Motor neuron (in vitro differentiated cells): ENCODE measurements at places on chromosomes 12 and 14.

DNA sequence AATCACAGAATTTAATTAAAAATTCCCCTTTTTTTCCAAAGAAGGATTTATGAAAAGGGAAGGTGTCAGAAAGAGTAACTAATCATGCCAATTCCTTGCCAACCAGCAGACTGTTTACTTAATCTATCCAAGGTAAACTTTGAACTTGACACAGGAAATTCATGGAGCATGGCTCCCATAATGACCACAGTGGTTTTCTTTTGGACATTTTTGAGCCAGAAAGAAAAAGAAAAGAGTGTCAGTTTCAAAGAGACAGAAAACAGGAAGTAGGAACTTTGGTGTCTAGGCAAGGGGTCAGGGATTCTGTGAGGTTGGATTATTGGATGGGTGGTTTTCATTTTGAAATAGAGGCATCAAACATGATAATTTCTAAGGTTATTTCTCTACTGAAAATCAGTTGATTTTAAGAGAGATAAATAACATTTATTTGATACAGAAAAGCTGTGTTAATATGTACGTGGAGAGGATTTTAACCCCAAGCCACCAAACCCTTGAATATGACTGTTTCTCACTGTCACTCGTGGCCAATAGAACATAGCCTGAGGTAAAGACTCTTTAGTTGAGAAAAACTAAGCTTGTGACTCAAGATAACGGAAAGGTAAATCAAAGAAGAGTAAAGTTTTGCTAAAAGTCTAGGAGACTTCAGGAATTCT is 196.1 kb downstream of the TTC6 start:
- ATAC-seq: no peak

DNA sequence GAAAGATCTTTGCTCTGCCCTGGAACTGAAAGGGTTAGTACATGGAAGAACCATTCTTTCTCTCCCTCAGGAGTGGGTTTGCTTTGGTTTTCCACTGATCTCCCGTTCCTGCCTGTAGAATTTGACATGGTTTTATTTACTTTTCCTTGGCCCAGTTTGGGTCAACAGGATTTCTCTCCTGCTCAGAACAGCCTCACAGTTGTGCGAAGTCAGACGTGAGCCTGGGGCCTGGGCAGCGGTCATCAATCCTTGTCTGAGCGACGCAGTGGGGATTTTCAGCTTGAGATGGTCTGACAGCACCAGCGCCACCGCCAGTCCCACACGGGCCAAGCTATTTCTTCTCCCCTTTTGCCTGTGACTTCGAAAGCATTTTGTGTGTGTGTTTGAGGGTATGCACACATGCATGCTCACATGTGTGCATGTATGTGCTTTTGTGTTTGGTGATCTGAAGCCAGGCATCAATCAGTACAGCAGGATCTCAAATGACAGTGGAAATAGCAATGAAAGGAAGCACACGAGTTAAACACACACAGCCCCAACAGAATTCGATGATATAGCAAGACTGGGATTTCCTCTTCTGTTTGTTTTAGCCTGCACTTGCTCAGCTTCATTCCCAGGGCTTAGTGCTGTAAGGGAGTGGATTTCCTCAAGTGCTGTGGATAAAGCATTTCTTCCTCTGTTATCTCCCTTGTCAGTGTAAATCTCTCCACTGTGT is 58.3 kb downstream of the SMOC1 start:
- peak; percentile 82 for ATAC-seq

GRCh38 chr14:78633752-78634151 is 463.6 kb downstream of the NRXN3 start:
- peak; percentile 52 for ATAC-seq

DNA sequence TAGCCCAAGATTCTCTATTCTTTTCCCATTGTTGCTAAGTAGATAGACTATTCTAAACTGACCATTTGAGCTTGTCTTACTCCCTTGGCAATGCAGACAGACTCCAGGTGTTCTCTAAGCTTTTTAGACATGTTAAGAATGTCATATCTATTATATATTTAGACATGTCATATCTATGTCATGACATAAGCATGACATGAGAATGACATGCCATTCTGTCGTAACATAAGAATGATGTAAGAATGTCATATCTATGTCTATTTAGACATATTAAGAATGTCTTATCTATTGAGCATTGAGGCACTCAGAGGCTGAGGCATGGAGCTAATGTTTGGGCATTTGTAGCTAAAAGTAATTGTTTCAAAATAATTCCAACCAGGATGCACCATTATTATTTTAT is 277.3 kb upstream of the ATP2B1 start:
- ATAC-seq: no peak

GRCh38 chr12:19068137-19068536 is 61.4 kb upstream of the PLEKHA5 start:
- ATAC-seq: no peak

DNA sequence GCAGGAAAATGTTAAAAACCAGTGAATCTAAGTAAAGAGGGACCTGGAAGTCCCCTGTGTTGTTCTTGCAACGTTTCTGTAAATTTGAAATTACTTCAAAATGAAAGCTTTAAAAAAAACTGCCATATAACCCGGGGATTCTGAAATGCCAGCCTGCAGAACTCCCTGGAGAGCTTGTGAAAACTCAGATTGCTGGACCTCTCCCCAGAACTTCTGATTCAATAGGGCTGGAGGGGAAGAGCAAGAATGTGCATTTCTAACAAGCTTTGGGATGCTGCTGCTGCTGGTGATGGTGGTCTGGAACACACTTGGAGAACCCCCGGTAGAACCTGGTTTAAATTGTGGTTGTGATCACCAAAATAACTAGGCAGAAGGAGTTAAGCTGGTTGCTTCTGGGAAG is 300.0 kb upstream of the NOS1 start:
- ATAC-seq: no peak

DNA sequence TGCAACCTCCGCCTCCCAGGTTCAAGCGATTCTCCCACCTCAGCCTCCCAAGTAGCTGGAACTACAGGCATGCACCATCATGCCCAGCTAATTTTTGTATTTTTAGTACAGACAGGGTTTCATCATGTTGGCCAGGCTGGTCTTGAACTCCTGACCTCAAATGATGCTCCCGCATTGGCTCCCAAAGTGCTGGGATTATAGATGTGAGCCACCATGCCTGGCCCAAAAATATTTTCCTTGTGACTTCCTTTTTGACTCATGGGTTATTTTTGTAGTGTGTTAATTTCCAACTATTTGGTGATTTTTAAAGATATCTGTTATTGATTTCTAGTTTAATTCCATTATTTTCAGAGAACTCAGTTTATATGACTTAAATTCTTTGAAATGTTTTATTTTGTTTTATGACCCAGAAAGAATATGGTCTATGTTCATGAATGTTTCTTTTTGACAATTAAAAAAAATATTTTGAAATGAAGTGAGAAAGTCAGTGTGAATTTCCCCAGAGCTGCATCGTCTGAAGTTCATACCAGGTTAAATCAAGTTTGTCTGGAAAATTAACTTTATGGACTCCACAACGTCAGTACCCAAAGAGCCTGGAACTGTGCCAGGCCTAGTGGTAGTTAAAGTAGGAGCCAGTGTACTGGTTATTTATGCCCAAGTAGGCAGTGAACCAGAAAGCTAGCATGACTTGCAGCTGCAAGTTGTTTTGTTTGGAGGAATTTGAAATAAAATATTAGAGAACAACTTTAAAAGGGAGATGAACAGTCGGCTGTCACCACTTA is 2.8 kb upstream of the CDKL1 start:
- ATAC-seq: no peak

DNA sequence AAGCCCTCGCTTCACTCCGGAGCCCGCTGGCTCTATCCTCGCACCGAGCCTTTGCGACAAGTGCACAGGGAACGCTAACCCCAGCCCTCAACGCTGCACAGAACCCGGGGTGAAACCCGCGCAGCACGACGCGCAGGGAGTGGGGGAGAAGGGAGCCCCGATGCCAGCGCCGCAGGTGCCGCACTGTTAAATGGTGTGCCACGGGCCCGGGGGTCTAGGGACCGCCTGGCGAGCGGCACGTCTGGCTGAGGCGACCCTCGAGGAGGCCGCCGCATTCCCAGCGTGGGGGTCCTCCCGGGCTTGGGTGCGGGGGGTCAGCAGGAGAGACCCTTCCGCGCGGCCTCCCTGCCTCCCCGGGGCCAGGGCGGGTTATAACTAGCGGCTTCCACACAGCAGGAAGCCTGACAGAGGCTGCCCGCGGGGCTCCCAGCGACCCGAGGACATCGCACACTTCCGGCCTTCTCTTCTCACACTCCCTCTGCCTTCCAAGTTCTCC is 23.8 kb upstream of the LRTM2 start:
- no peak for ATAC-seq

GRCh38 chr14:106808458-106808857 is 1282.1 kb downstream of the TMEM121 start:
- no peak for ATAC-seq

- no peak for ATAC-seq
Observed at GRCh38 chr14:62604524-62604923, 440.7 kb downstream of the KCNH5 start.
